ENCODE measurements at places on chromosomes 7 and 10.
A peak's percentile ranks its signal among the peaks of the same experiment; 100 is the strongest.

DNA sequence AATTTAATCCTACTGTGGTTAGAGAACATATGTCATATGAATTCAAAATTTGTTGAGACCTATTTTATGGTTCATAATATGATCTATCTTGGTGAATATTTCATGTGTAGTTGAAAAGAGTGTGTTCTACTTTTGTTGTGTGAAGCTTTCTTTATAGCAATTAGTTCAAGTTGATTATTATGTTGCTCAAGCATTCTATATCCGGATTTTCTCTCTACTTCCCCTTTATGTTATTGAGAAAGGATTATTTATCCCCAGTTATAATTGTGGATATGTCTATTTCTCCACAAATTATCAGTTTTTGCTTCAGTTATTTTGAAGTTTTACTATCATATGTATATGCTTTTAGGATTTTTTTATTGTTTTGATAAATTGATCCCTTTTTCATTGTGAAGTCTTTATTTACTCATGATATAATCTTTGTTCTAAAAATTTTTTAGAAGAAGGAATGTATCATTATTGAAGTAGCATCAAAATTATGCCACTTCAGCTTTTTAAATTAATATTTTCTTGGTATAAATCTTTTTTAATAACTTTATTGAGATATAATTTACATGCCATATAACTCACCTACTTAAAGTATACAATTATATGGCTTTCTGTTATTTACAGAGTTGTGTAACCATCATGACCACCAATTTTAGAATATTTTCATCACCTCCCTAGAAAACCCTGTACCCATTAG is 12.0 kb upstream of the MEST start:
- DNase-seq, result no peak

GRCh38 chr7:32227746-32228145 is 157.5 kb upstream of the PDE1C start:
- DNase-seq, result no peak

GRCh38 chr7:2954433-2954853 is 89.2 kb downstream of the CARD11 start:
- DNase-seq, result no peak

- no peak for DNase-seq
Measured at GRCh38 chr10:52019077-52019555, 295.0 kb upstream of the DKK1 start.

- DNase-seq, result no peak
Measured at GRCh38 chr7:146115851-146116520, 615 bp upstream of the CNTNAP2 start.

GRCh38 chr10:129030603-129030895 is 436.5 kb upstream of the MGMT start:
- DNase-seq, result no peak

GRCh38 chr7:133858311-133858710 is 268.8 kb upstream of the LRGUK start:
- DNase-seq, result no peak

DNA sequence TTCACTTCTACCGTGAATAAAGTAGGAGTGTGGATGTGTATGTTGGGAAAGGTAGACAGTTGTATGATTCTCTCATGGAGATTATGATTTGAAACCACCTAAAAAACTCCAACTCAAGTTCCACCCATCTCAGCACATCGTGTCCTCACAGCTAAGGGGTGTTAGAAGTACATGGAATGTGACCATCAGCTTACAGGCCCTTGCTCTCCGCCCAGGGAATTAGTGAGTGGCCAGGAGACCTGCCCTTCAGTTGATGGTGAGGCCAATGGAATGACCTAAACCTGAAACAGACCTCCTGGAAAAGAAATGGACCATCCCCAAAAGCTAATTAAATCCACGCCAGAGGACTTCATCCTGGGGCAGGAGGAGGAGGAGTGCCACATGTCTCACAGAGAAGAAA is 2.1 kb upstream of the WNT2 start:
- DNase-seq, result no peak

DNA sequence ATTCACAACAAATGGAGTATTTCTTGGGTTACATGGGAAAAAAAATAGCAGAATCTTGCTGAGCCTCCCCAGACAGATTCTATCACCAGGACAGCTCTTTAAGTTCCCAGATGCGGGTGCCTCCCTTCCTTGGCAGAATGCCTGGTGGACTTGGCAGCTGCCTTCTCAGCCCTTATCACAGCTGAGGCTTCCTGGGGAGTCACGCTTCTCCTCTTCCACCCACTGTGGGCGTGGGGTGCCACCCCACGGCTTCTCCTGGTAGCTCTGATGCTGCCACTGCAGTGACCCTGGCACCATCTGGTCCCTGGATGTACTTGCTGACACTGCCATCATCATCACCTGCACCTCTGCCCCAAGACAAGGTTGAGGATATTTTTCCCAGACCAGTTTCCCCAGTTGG is 16.2 kb upstream of the NME8 start:
- DNase-seq, result peak; percentile 21

DNA sequence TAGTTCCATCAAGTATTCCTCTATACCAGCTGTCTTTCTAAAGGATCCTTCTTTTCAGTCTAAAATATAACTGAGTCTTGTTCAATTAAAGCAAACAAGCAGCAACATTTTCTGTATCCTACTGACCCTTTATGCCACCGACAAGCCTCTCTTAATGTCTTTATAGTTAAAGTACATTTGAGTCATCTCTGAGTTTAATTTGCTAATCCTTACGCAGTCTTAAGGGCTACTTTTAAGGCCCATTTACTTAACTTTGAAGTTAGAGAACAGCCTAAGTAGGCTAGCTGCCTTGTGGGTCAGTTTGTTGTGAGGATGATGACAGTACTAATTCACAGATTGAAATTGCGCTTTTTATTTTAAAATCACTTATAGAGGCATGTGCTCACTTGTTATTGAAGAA is 265.5 kb upstream of the FERD3L start:
- no peak for DNase-seq

DNA sequence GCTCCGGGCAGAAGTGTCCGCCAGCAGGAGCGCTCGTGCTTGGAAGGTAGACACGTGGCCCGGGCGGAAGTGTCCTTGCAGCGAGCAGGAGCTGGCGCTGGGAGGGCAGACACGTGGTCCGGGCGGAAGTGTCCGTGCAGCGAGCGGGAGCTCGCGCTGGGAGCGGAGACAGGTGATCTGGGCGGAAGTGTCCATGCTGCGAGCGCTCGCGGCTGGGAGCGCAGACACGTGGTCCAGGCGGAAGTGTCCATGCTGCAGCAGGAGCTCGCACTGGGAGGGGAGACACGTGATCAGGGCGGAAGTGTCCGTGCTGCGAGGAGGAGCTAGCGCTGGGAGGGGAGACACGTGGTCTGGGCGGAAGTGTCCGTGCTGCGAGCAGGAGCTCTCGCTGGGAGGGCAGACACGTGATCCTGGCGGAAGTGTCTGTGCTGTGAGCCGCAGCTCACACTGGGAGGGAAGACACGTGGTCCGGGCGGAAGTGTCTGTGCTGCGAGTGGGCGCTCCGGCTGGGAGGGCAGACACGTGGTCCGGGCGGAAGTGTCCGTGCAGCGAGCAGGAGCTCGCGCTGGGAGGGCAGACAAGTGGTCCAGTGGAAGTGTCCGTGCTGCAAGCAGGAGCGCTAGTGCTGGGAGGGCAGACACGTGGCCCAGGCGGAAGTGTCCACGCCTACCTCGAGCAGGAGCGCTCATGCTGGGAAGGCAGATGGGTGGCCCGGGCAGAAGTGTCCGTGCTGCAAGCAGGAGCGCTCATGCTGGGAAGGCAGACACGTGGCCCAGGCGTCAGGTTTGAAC is 41.1 kb upstream of the PRKAR1B start:
- no peak for DNase-seq

DNA sequence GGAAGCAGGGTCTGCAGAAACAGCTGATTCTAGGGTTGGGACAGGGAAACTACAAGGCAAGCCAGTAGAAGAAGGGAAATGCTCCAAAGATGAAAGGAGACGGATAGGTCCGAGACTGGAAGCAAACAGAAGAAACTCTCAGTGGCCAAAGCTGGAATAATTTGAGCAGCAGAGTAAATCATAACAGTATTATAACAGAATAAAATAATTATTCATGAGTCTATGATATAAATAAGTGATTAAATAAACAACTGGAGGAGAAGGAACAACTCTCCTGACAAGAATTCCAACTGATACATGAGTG is 27.6 kb downstream of the EZH2 start:
- DNase-seq, result no peak

GRCh38 chr10:100346351-100346764 is 675 bp upstream of the SCD start:
- DNase-seq, result no peak

GRCh38 chr7:92647652-92648051 is 57.5 kb upstream of the FAM133B start:
- no peak for DNase-seq

DNA sequence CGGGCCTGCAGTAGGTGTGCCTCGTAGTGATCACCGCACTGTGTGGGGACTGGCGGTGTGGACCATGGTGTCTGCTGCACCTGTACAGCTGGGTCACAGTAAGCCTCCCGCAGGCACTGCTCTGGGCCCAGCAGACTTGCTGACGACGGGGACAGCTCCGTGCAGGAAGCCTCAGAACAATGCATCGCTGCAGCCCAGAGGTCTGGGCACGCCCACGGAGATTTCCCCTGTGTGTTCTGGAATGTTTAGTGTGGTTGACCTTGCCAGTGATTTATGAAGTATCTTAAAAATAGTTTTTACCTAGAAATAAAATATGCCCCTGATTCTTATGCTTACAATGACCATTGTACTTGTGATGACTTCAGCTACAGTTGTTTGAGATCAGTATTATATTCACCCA is 59.1 kb upstream of the ZNF32 start:
- DNase-seq, result no peak

DNA sequence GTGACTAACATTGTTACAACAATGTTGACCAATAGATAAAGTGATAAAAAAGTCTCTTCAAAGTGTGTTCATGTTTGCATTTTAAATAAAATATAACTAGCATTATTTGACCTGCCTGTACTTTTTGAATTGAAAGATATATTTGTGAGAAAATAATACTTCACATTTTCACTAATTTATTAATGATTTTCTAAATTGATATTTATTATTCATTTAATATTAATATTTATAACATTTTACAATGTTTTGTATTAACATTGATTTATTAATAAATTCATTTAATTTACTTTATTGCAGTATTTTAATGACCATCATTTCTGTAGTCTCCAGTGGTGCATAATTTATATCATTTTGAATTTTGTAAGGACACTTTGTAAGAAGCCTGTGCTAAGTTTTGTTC is 150.0 kb upstream of the BET1 start:
- no peak for DNase-seq

GRCh38 chr10:130834170-130834569 is 477.4 kb downstream of the TCERG1L start:
- no peak for DNase-seq

- no peak for DNase-seq
Measured at GRCh38 chr10:122060250-122060649, 71.3 kb downstream of the TACC2 start.

DNA sequence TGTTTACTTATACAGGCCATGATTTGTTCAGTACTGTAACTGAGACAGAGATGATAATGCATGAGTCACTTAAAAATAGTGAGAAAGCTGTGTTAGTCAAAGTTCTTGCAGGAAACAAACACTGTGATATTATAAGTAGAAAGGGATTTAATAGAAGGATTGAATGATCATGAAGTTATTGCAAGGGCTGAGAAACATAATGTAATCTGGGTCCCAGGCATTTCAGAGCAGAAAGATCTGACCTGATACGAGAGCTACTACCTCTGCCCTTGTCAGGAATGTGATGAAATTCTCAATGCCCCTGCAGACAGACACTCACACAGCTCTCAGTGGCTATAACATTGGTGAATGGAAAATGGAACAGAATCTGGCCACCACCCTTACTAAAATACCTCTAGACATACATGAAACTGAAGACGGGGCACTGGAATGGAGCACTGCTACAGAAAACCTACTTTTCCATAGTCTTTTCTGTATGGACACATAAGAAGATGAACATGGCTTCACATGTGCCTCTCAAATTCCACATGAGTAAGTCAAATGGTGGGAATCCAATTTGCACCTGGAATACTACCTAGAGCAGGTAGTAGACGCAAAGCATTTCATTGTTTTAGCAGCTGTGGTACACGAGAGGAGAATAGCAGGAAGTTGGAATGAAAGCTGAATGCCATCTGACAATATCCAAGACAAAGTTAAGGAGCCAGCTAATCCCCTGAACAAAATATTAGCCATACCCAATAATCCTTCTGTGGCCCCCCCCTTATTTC is 19.1 kb upstream of the VWDE start:
- DNase-seq, result no peak

DNA sequence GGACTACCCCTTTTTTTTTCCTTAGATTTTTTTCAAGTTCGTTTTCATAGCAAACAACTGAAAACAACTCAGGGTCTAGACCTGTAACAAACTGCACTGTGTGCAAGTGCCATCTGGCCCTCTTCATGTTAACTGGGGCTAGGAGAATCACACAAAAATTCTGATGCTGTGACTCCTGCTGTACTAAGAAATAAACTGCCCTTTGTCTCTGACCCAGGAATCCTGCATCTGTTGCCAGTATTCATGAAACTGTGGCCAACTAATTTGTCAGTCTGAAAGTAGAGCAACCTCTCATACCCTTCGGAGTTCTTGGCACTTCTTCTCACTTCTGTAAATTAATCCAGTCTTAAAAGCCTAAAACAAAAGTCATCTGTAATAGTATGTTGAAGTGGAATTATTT is 218.4 kb upstream of the PCDH15 start:
- DNase-seq, result no peak

- no peak for DNase-seq
Measured at GRCh38 chr7:106100863-106101629, 11.1 kb downstream of the SYPL1 start.

- DNase-seq, result no peak
Measured at GRCh38 chr10:87503886-87504285, 807 bp upstream of the MINPP1 start.

GRCh38 chr10:49426490-49427360 is 30.8 kb upstream of the DRGX start:
- DNase-seq, result no peak

DNA sequence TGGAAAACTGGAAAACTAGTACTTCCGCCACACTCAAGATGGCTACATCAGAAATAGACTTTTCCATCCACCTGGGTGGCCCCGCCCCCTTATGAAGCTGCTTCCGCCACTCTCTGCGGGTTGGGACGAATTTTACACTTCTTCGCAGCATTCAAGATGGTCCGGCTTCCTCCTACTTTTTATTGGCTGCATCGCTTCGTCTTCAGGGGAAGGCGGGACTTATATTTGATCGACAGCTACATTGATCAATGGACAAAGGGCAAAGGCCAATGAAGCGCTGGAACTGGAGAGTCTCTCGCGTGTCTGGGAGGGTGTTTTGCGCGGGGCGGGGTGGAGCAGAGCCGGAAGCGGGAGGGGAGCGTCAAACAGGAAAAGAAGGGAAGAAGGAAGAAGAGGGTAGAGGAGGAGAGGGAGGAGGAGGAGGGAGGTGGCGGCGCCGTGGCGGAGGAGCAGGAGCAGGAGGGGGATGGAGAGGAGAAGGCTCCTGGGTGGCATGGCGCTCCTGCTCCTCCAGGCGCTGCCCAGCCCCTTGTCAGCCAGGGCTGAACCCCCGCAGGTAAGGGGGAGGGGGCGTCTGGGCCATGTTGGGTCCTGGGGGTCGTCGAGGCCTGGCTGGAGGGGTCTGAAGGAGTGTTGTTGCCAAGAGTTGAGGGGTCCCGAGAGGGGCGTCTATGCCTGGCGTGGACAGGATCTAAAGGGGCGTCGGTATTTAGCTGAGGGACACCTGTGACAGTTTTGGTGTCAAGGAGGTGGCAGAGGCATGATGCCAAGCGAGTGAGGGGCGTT is at the start of gene WBP1L:
TSS of gene WBP1L (plus strand) at position 361 of the 786 bp plus-strand sequence. CDS start at position 467, 106 bp downstream.
- DNase-seq, result peak; percentile 94

- no peak for DNase-seq
Measured at GRCh38 chr7:82122275-82122674, 321.3 kb downstream of the CACNA2D1 start.

All from thoracic aorta (tissue), 2 donors.